GM04504 (cell line): ENCODE measurements at places on chromosomes 5 and 9.

DNA sequence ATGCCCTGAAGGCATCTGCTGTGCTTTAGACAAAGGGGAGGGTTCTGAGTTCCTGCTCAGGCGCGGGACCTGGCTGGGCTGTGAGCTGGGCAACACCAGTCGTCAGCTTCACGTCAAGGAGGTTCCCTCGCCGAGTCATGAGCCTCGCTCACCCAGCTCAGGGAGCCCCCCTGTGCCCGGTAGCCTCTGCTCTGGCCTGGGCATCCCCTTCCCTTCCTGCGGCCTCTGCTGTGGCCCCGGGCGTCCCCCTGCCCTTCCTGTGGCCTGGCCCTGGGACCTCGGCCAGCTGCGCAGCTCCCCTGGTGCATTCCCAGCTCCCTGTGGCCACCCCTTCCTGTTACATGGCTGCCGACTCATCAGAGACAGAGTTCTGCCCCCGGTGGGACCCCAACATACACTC lies 29.8 kb downstream of the TERT start:
- DNase-seq: no peak

DNA sequence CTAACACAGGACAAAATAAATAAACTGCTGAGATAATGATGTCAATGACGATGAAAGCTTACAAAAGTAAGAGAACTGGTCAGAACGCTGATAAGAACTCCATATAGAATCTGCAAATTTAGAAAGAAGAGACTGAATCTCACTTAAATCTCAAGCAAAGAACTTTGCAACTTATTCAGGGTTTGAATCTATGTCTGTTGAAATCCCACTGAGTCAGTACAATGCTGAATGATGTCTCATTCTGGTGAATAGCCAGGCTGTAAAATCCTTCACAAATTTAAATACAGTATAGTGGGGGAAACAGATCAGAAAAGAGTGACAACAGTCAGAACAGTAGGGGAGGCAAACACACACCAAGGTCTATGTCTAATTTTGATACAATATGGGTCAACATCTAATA lies 38.9 kb upstream of the NR3C1 start:
- DNase-seq: peak; percentile 35

- no peak for DNase-seq
Measured at GRCh38 chr9:33903157-33903780, 86.3 kb downstream of the UBE2R2 start.

- no peak for DNase-seq
Measured at GRCh38 chr5:97067296-97067850, 75.0 kb downstream of the LIX1 start.

GRCh38 chr5:126970517-126971017 lies 59.8 kb downstream of the MARCHF3 start:
- peak; percentile 35 for DNase-seq

DNA sequence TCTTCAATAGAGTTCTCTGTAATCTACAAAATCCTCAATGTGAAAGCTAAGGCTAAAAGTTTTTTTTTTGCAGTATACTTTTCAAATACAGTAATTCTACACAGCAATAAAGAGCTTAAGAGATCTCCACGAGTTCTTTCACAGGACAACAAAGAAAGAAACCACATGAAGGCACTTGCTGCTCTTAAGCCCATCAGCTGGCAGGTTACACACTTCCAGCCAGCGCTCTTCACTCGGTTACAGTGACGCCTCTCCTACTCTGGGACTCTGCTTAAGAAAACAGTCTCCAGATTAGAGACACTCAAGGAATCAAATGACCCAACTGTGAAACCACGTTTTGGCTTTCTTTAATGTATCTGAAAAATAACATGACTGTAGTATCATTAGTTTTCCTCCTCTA lies 85.0 kb downstream of the ROR2 start:
- DNase-seq: no peak

DNA sequence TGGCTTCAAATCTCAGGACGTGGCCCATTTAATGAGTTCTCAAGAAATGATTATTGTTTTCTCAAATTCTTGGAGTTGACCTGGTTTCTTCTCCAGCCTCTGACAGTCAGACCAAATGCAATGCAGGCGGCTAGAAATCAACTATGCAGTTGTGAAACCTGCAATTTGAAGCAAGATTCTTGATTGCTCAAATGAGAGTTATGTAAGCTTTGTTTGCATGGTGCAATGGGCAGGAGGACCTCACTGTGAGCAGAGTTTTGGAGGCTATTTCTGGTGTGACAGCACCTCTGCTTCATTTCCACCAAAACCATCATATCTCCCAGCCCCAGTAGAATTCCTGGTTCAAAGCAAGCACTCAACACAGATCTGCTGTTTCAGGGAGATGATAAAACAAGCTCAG lies 500.0 kb upstream of the KLF4 start:
- peak; percentile 59 for DNase-seq

DNA sequence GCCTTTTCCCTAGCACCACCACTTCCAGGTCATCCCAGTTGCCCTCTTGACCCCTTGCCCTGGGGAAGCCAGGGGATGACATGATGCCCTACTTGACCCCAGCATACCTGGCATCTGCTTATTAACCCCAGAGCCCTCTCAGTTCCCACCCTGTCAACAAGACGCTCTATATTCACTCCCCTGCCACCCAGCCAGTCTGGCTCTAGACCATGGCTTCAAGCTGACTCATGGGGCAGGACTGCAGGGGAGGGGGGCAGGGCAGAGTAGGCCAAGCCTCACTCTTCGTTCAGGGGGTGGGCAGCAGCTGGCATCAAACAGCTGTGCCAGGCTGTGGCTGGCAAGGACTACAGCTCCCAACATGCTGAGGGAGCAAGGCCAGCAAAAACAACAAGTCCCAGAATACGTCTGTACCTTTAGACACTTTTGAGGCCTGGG lies 5.3 kb downstream of the ATOSB start:
- DNase-seq: peak; percentile 15

DNA sequence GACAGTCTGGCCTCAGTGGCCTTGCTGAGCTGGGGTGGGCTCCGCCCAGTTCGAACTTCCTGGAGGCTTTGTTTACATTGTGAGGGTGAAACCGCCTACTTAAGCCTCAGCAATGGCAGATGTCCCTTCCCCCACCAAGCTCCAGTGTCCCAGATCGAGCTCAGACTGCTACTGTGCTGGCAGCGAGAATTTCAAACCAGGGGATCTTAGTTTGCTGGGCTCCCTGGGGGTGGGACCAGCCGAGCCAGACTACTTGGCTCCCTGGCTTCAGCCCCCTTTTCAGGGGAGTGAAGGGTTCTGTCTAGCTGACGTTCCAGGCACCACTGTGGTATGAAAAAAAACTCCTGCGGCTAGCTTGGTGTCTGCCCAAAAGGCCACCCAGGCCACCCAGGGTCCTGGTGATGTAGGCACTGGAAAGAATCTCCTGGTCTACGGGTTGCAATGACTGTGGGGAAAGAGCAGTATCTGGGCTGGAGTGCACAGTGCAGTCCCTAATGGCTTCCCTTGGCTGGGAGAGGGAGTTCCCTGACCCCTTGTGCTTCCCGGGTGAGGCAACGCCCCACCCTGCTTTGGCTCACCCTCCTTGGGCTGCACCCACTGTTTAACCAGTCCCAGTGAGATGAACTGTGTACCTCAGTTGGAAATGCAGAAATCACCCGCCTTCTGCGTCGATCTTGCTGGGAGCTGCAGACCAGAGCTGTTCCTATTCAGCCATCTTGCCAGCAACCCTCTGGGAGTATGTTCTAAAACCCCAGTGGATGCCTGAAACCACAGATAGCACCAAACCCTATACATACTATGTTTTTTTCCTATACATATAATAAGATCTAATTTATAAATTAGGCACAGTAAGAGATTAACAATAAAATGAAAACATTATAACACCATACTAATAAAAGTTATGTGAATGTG lies 95.5 kb downstream of the TMEM161B start:
- DNase-seq: no peak

DNA sequence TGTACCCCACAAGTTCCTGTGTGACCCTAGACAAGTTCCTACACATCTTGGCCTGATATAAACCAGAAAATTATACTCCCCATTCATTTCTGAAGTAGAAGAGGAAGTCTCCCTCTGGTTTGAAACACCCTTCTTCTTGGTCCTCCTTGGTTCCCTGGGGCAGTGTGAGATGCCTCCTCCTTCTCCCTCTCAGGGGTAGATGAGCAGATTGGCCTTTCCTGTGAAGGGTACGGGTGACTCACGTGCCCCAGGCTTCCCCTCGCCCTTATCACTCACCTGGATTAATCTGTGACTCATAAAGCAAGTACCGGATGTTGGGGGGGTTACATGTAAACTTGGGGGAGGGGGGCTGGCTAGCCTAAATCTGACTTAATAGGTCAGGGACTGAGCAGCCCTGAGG lies 11.1 kb upstream of the AQP3 start:
- DNase-seq: no peak

- no peak for DNase-seq
Measured at GRCh38 chr5:16413166-16413860, 52.3 kb downstream of the ZNF622 start.

DNA sequence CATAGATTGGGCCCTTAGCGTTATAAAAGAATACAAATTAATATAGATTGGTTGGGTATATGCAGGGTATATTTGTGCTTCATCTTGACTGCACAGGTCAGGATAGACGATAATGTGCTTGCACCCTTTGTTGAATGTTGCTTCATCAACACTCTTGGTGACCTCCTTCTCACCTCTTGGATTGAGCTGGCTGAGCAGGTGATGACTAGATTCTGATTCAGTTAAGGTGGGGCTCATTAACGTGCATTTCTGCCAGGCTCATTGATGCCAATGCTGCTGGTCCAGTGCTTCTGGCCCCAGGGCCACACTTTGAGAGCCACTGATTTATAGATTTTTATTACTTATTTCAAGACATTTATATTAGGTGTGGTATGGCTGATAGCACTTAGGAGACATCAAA lies 27.7 kb downstream of the PCSK5 start:
- DNase-seq: no peak

DNA sequence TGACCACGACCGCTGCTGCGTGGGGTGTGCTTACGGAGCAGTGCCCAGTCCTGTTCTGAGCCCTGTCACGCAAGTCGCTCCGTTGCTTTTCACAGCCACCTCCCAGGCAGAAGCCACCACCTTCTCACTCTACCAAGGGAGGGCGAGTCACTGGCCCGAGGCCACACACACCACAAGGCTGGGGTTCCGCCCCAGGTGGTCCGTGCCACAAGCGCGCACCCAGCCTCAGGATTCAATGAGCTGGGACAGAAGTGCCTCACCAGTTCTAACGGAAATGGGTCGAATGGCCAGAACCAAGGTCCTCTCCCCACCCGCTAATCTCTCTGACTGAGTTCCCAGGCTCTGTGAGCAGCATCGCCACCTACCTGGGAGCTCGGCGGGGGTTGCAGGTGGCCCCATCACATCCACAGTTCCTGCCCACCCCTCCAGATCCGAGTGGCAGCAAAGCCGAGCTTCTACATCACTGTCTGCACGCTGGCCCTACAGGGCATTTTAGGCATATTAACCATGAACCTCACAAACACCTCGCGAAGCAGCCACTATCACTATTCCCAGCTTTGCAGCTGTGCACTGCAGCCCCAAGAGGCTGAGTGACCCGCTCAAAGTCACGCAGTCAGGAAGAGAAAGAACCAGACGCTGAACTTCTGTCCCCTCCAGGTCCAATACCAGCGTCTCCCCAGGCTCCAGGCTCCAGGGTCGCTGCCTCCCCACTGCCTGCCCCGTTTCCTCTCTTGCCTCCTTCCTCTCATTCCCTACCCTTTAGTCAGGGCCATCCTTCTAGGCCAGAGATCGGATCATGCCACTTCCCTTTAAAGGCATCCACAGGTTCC lies 92.1 kb upstream of the PHYKPL start:
- no peak for DNase-seq

- DNase-seq: no peak
Measured at GRCh38 chr5:16326137-16326536, 139.5 kb downstream of the ZNF622 start.

GRCh38 chr5:75513841-75514240 lies 2.1 kb downstream of the POLK start:
- no peak for DNase-seq

DNA sequence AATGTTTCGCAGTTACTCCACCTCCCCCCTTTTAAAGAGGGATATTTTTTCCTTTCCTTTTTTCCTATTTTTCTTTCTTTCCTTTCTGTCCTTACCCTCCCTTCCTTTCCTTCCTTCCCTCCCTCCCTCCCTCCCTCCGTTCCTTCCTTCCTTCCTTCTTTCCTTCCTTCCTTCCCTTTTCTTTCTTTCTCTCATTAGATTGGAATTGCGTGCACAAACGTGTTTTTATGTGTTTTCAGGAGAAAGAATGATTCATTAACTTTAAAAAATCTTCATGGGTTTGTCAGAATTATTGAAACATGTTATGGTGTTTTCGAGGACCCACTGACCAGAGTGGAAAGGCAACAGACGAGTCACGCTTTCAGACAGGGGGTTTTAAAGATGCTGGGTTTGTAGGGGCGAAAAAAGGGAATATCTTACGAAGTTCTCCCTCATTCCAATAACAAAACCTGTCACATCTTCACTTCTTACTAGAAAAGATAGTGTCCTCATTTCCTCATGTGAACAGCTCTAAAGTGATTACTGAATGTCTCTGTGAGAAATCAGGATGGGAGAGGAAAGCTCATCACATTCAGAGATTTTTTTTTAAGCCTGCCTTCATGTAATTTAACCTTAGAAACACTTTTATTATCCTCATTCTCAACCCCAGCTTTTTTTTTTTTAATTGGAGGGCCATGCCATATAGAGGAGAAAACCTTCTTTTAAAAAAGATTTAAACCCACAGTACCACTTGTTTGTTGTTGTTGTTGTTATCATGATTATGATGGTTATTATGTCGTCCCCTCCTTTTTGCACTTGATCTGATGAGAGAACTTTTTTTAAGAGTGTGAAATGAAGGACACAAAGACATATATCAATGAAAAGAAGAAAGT lies 21.9 kb downstream of the NR2F1 start:
- no peak for DNase-seq

GRCh38 chr5:116133281-116133680 lies 48.5 kb downstream of the COMMD10 start:
- no peak for DNase-seq

- no peak for DNase-seq
Measured at GRCh38 chr9:113705306-113705927, 170.7 kb upstream of the ZNF618 start.

- no peak for DNase-seq
Measured at GRCh38 chr9:25603106-25603505, 75.1 kb downstream of the TUSC1 start.

GRCh38 chr9:4670591-4670990 lies 4.3 kb upstream of the SPATA6L start:
- no peak for DNase-seq

GRCh38 chr5:143208781-143209510 lies 194.5 kb downstream of the NR3C1 start:
- no peak for DNase-seq

DNA sequence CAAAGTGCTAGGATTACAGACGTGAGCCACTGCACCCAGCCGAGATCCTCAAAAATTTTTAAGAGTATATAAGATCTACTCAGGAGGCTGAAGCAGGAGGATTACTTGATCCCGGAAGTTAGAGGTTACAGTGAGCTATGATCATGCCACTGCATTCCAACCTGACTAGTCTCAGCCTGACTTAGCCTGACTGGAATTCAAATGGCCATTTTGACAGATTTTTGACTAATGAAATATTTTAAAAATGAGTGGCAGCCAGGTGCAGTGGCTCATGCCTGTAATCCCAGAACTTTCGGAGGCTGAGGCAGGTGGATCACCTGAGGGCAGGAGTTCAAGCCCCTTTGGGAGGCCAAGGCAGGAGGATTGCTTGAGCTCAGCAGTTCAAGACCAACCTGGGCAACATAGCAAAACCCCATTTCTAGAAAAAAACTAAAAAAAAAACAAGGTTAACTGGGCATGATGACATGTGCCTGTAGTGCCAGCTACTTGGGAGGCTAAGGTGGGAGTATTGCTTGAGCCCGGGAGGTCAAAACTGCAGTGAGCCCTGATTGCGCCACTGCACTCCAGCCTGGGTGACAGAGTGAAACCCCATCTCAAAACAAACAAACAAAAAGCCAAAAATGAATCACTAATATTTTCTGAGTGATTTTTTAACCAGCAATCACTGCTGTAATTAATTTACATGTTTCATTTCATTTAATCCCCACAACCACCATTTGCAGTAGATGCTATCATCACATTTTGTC lies 16.6 kb downstream of the ATOX1 start:
- DNase-seq: no peak
